CD4-positive, alpha-beta T cell treated with Interferon alpha-2 for 1 hour (primary cell): ENCODE measurements at places on chromosomes 5 and 9.

GRCh38 chr5:142770650-142771609, 753 bp downstream of the ARHGAP26 start:
- DNase-seq: peak; percentile 43

GRCh38 chr9:107971241-107971640, 481.7 kb upstream of the KLF4 start:
- no peak for DNase-seq

- DNase-seq: no peak
These were observed 343.3 kb upstream of the TNC start for GRCh38 chr9:115461280-115461679.

DNA sequence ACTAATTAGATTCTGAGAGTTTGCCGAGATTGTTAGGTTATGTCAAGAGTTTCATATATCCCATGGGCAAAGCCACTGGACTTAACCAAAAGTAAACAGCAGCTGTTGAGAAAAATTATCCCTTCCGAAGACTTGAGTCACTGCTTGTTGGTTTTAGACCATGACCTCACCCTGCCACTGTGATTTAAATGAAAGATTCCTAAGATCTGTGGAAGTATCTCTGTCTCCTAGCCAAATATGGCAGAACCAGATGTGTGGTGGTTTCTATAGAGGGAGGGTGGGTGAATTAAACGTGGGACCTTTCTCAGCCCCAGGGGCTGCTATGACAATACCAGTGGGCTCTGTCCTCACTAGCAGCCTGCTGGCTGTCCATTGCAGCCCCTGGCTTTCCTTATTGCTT, 19.3 kb downstream of the DMRT3 start:
- DNase-seq: no peak

- DNase-seq: no peak
These were observed 125.6 kb downstream of the PAPPA start for GRCh38 chr9:116279230-116279629.

- peak; percentile 24 for DNase-seq
These were observed 9.6 kb downstream of the SEC61B start for GRCh38 chr9:99231711-99232110.

DNA sequence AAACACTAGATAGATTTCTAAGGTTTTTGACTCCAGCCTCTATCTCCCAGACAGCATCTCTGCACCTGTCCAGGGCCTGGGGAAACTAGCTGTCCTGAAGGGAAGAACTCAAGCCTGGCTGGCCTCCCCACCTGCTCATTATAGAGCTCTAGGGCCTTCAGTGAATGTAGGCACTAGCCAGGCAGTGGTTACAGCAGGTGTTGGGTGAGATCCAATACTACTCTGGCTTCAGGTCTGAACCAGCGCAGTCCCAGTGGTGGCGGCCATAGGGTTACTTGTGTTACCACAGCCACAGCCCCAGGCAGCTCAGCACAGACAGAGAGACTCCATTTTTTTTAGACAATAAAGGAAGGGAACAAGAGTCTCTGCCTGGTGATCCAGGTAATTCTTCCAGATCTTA, 449.2 kb downstream of the IRX1 start:
- DNase-seq: no peak

GRCh38 chr5:157279605-157280239, 13.8 kb downstream of the CYFIP2 start:
- DNase-seq: no peak

DNA sequence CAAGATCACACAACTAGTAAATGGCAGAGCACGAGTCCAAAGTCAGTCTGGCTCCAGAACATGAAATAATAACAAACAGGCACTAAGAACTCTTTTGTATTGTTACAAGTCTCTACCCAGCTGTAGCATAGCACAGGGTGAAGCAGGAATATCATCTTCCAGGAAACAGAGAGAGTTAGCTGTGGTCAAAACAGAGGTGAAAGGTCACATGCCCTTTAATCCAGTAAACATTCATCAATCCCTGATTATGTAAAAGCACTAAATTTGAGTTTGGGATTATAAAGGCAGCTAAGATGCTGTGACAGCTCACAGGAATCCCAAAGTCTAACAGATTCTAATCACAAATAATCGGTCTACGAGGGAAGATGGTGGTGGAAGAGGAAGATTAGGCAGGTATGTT, 133.0 kb upstream of the ASTN2 start:
- DNase-seq: no peak

GRCh38 chr5:113278976-113279375, 155.8 kb downstream of the TSSK1B start:
- no peak for DNase-seq

GRCh38 chr5:67245259-67245846, 48.8 kb upstream of the CD180 start:
- DNase-seq: no peak

DNA sequence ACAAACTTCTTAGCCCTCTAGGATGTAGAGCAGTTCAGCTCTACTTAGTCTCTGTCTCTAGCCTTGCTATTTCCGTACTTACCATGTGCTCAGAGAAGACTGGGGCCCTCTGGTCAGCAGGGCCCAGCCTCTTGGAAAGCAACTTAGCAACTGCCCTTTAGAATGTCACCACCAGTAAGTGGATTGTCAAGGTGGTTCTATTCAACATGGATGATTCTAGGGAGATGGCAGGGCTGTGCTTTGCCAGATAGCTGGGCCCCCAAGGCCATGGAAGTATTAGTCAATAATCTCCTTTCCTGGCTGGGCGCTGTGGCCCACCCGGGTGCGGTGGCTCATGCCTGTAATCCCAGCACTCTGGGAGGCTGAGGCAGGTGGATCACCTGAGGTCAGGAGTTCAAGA, 177.6 kb upstream of the MVB12B start:
- no peak for DNase-seq

DNA sequence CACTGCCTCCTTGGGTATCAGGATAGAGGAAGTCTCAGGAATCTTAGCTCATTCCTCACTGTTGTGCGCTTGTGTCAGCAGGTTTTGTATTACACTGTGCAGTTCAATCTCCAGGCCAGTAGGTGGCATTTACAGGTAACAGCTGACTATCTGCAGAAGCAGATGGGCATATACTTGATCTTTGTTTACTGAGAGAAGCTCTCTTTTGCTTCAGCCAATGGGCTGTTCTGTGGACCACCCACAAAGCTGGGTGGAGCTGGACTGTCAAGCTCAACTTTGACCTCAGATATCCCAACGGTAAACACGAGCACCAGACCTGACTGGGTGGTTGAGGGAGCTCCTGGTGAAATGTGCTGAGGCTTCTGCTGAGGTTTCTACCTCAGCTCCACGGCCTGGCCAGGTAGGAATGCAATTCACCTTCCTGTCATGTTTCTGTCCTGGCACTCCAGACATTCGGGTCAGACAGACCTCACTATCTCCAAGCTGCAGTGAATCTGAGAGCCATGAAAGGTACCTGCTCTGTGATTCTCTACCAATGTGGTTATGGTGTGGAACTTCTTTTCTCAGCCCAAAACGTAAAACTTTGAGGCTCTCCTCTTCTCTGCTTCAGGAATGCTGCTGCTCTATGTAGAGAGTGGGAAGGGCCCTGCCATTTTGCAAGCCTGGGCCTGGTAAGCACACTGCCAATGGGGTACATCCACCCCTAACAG, 167.9 kb upstream of the ACTBL2 start:
- DNase-seq: peak; percentile 37
